Globus pallidus (tissue), 1 donor: ENCODE measurements at places on chromosomes 2 and 18.

- DNase-seq, result no peak
These were observed 74.4 kb downstream of the ANKRD12 start for GRCh38 chr18:9210966-9211365.

DNA sequence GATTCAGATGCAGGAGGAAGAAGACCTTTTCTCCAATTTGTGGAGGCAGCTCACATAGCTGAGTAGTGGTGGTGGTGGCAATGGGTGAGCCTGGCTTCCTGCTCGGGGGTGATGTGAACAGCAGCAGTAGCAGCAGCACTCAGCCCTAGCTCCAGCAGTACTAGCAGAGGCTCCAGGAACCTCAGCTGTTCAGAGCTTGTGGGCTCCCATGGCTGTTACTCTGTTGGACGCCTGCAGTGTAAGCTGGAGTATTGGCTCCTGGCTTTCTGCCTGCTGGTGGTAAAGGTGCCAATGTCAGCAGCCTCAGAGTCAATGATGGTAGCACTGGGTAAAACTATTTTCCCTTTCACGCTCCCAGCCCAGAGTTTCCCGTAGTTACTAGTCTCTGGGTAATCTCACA is 3.1 kb upstream of the SEH1L start:
- DNase-seq, result peak; percentile 7

GRCh38 chr2:100606726-100607343 is 44.0 kb downstream of the PDCL3 start:
- DNase-seq, result peak; percentile 31

GRCh38 chr2:177265824-177266817 is 1.6 kb upstream of the NFE2L2 start:
- no peak for DNase-seq

GRCh38 chr2:4914036-4914435 is 778.1 kb upstream of the SOX11 start:
- no peak for DNase-seq

- no peak for DNase-seq
These were observed 3.2 kb downstream of the MTHFD2 start for GRCh38 chr2:74201596-74201995.

GRCh38 chr2:165793161-165793778 is 777 bp downstream of the GALNT3 start:
- no peak for DNase-seq

DNA sequence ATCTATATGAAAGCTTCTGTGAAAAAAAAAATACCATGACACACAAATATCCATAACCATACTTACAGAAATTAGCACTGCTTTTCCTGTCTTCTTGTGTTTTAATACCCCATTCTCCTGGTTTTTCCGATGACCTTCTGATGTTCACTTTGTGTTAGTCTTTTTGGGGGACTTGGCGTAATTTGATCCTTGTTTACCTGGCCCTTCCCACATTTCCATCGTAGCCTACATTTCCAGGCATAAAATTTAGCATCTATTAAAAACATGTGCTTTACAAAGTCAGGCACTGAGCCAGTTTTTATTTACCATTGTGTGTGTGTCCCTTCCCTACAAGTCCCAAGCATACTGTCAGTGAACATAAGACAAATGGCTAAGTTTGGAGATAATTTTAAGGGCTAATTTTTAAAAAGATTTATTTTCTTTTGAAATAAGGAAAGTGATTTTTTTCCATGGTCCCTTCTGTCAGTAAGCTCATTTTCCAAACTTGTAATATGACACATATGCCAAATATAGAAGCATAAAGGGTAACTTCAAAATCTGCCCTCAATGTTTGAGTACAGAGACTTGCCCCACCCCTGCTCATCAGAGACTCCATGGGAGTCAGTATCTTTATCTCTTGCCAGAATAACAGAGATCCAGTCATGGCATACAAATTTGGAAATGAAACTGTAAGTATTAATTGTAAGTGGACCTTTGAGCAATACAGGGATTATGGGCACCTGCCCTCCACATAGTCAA is 27.3 kb downstream of the SESTD1 start:
- DNase-seq, result no peak

DNA sequence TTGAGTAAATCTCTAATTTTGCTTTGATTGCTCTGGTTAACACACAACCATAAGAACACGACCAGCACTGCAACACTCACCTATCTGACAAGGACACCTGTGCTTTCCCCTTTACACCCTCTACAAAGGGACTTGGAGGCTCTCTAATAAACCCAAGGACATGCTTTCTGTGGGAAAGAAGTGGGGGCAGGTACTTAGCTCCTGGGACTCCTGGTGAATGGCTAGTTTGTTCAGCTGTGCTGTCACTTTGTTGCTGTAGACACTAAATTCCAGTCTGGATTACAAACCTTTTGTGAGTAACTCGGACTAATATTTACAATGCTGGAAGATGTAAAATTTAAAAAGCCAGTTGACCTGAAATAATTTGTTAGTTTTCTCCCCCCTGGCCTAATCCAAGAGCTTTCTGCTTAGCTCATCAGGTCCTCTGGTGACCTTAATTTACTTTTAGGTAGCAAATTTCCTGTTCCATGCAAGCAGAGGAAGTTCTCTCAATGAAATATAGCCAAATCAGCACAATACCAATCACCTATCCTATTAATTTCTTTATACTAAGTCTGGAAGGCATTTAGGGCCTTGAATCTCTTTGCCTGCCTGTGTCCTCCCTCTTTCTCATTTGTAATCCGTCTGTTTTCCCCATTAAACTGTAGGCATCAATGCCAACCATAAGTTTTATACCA is 67.5 kb downstream of the PLCL1 start:
- no peak for DNase-seq

DNA sequence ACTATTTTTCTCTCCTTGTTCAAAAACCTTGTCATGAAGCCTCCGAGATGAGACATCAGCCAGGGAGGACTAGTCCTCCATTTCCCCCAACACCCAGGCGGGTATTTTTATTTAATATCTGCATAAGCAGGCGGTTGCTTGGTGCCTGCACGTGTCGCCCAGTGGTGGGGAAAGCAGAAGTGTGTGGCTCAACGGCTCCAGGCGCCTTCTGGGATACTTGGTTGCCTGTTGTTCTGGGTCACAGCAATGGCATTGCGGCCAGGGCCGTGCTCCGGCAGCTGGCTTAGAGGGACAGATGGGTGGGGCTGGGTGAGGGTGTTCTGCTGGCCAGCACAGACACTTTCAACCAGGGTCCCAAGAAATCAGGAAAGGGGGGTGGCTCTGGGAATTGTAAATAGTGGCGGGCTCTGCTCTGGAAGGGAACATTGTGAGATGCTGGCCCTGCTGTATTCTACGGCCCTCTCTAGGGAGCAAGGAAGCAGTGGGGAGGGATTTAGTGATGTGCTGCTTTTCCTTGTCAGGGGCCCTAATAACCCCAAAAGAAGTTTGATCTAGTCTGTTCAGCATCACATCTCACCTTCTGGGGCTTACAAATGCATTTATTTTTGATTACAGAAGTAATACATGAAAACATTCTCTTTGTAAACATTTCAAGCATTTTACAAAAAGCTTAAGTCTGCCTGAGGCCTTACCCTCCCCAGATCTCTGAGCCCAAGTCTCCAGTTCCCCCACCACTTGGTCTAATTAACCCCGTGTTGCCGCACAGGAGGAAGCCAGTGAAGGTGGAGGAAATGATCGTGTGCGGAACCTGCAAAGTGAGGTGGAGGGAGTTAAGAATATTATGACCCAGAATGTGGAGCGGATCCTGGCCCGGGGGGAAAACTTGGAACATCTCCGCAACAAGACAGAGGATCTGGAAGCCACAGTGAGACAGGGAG is 1.1 kb downstream of the VAMP8 start:
- no peak for DNase-seq

DNA sequence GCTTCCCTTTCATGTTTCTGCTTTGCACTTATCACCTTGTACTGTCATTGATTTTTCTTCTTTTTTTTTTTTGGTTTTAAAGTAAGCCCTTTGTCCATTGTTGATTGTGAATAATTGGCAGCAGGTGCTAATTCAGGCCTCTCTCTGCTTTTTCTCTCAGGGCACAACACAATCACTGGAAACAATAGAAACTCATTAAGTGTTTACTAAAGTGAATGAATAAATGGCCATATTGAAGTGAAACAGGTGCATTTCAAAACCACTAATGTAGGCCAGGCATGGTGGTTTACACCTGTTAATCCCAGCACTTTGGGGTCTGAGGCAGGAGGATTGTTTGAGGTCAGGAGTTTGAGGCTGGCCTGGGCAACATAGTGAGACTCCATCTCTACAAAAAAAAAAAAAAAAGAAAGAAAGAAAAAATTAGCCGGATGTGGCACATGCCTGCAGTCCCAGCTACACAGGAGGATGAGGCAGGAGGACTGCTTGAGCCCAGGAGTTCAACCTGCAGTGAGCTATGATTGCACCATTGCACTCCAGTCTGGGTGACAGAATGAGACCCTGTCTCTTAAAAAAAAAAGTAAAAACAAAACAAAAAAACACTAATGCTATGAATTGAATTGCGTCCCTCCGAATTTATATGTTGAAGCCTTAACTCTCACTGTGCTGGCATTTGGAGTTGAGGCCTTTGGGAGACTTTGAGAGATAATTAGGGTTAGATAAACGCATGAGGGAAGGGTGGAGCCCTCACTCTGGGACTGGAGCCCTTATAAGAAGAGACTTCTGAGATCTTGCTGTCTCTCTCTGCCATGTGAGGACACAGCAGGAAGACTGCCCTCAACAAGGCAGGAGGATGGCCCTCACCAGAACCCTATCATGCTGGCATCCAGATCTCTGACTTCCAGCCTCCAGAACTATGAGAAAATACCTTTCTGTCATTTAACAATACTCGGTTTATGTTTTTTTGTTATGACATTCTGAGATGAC is 19.9 kb downstream of the SLC38A11 start:
- no peak for DNase-seq

GRCh38 chr2:197360744-197361156 is 50.2 kb upstream of the ANKRD44 start:
- DNase-seq, result no peak

- no peak for DNase-seq
These were observed 178.0 kb downstream of the UBE2E3 start for GRCh38 chr2:181158427-181158826.

- DNase-seq, result no peak
These were observed 21.0 kb upstream of the NRP2 start for GRCh38 chr2:205661281-205661680.

- DNase-seq, result no peak
These were observed 22.5 kb upstream of the MAP3K20 start for GRCh38 chr2:173053043-173053699.

DNA sequence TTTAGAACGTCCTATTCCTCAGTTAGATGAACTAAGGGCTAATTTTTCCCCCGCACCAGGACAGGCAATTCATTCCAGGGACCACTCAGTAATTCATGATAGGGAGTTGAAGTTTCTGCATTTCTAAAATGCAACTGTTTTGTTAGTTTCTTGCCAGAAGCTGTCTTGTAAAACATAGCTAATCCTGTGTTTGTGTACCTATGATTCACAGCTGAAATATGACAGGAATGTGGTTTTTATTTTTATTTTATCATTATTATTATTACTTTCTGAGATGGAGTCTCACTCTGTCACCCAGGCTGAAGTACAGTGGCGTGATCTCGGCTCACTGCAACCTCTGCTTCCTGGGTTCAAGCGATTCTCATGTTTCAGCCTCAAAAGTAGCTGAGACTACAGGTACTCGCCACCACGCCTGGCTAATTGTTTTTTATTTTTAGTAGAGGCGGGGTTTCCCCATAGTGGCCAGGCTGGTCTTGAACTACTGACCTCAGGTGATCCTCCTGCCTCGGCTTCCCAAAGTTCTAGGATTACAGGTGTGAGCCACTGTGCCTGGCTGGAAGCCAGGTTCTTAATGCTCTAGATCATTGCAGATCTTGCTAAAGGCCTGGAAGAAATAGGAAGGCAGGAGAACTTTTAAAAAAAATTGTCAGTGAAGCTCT is 154.8 kb upstream of the FHL2 start:
- DNase-seq, result no peak
